AG09309 (cell line): ENCODE measurements at places on chromosomes 7 and 10.

- no peak for DNase-seq
Observed at GRCh38 chr7:29352041-29352440, 157.5 kb downstream of the CHN2 start.

DNA sequence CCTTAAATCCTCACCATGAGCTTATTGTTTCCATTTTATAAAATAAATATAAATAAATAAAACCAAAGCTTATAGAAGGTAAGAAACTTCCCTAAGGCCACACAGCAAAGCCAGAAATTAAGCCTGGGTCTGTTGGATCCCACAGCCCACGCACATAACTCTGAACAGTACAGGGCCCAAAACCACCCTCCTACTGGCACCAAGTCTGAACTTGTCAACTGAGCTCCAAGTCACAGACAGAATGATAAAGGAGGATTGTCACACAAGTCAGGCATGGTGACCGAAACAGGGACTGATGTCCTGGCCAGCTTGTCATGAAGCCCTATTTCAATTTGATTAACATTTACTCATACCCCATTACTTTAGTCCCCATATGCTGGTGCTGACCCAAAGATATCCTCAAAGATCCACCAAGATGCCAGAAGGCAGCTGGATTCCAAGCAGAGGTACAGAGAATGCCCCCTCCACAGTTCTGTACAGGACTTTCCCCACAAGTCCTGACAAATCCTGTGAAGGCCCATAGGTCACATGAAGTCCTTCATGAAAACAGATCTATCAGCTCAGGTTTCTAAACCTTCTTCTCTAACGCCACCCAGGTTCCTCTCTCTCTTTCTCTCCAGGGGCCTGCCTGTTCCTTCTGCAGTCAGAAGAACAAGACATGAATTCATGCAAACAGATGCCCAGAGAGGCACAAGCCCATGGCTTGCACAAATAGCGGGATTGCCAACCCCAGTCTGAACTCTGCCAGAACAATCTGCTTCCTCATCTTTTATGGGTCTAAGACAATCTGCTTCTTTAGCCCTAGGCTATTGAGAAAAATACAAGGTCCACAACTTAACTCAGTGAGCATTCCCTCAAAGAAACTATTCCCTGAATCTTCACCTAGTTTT is 60.9 kb downstream of the GLI3 start:
- no peak for DNase-seq

DNA sequence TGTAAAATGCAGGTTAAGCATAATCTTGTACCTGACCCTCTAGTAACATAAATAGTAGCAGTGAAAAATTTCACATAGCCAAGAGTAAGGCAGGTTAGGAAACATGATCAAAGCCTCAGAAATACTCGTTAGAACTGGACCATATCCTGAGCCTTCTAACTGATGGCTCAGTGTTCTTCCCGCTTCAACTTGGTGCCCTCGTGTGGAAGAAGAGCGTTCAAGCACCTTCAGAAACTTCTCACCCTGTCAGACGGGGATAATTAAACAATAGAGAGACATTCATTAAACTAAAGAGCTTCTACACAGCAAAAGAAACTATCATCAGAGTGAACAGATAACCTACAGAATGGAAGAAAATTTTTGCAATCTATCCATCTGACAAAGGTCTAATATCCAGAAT is 124.5 kb downstream of the MYOF start:
- no peak for DNase-seq

DNA sequence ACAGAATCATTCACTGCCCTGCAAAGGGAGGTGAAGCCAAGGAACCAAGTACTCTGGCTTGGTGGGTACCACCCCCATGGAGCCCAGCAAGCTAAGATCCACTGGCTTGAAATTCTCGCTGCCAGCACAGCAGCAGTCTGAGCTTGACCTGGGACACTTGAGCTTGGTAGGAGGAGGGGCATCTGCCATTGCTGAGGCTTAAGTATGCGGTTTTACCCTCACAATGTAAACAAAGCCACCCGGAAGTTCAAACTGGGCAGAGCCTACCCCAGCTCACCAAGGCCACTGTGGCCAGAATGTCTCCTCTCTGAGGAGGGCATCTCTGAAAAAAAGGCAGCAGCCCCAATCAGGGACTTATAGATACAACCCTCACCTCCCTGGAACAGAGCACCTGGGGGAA is 1050.0 kb upstream of the GHITM start:
- no peak for DNase-seq

DNA sequence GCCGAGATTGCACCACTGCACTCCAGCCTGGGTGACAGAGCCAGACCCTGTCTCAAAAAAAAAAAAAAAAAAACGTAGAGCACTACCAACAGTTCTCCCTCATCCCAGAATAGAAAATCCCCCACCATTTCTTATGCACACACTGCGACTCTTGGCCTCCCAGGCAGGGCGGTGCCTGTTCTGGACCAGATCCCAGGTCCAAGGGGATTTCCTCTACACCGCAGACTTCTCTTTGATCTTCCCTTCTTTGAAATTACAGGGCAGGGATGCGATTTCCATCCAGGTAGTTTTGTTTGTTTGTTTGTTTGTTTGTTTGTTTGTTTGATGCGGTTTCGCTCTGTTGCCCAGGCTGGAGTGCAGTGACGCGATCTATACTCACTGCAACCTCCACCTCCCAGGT is 91.8 kb downstream of the SEPTIN14 start:
- DNase-seq: no peak

GRCh38 chr10:17423632-17424186 is 30.7 kb downstream of the ST8SIA6 start:
- no peak for DNase-seq

GRCh38 chr10:44172883-44173607 is 211.9 kb downstream of the CXCL12 start:
- no peak for DNase-seq

GRCh38 chr7:16592395-16592794 is 53.2 kb downstream of the ANKMY2 start:
- DNase-seq: no peak

- no peak for DNase-seq
Observed at GRCh38 chr10:112907893-112908292, 42.2 kb upstream of the TCF7L2 start.

GRCh38 chr10:110207805-110208613 is 604 bp downstream of the MXI1 start:
- no peak for DNase-seq

DNA sequence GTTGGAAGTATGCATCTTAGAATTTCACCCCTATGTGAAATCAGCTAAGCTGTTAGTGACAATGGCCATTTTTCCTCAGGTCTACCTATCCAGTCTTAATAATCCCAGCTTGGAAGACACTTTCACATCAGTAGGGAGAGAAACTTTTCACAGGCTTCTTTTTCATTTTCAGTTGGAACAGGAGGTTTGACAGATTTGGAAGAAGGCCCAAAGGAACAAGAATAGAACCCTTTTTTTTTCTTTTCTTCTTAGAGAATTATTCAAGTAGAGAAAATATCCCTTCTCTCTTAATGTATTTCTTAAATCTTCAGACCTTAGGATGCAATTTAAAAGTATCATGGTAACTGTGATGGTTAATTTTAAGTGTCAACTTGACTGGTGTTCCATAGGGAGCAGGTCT is 410.5 kb upstream of the C7orf33 start:
- DNase-seq: no peak

GRCh38 chr10:110156046-110156445 is 51.4 kb upstream of the MXI1 start:
- no peak for DNase-seq

- no peak for DNase-seq
Observed at GRCh38 chr10:43166880-43167497, 28.7 kb downstream of the CSGALNACT2 start.

GRCh38 chr7:66741710-66742049 is 1.1 kb downstream of the RABGEF1 start:
- no peak for DNase-seq

DNA sequence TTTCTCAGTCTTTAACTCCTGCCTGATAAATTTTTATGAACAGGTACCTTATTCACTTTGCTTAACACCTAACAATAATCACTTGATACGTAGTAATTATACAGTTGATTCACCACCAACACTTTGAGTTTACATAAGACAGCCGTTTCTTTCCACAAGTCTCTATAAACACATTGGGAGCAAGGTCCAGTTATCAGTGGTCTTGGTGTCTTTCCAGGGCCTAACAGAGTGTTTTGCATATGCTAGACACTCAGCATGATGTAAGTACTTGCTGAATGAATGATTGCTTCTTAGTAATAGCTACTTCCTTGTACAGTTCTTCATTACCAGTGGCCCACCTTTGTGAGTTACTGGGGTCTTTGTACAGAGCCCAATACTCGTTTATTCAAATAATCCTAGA is 6.4 kb downstream of the CLDN12 start:
- DNase-seq: no peak

DNA sequence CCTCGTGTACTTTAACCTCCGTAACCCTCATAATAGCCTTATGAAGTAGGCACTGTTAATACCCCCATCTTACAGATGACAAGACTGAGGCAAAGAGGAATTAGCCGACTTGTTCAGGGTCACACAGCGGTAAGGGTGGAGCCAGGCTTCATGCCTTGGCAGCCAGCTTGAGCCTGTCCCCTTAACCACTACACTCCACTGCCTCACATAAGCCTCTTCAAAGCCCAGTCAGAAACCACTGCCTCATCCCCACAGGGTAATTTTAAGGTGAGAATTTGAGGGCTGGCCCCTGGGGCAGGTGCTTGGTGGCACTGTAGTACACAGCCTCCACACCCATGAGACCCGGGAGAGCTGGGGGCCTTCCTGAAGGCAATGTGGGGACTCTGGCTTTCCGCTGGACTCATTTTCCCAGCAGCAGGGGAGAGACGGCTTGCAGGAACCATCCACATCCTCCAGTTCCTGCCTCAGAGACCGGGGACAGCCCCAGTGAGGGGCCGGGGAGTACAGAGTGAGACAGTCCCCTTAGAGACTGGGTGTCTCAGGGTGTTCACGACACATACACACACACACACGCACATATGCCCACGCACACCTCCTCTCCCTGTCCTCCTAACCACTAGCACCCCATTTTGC is 7.6 kb upstream of the C10orf105 start:
- DNase-seq: no peak

- no peak for DNase-seq
Observed at GRCh38 chr7:107499731-107500130, 29.9 kb downstream of the GPR22 start.

GRCh38 chr7:143360788-143361551 is 1.5 kb downstream of the FAM131B start:
- DNase-seq: no peak

DNA sequence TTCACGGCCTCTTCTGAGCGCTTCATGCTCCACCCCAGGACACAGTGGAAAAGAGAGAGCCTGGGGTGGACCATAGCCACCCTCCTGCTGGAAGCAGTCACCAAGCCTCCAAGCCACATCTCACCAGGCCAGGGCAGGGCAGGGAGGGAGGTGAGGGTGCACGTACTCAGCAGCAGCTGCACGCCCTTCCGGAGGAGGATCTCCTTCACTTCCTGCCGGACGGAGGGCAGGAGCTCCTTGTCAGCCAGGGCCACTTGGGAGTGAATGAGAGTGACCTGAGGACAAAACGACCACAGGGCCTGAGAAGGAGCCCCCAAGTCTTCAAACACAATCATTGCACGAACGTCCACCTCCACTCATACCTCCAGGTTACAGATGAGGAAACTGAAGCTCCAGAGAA is 15.0 kb downstream of the AIFM2 start:
- no peak for DNase-seq

DNA sequence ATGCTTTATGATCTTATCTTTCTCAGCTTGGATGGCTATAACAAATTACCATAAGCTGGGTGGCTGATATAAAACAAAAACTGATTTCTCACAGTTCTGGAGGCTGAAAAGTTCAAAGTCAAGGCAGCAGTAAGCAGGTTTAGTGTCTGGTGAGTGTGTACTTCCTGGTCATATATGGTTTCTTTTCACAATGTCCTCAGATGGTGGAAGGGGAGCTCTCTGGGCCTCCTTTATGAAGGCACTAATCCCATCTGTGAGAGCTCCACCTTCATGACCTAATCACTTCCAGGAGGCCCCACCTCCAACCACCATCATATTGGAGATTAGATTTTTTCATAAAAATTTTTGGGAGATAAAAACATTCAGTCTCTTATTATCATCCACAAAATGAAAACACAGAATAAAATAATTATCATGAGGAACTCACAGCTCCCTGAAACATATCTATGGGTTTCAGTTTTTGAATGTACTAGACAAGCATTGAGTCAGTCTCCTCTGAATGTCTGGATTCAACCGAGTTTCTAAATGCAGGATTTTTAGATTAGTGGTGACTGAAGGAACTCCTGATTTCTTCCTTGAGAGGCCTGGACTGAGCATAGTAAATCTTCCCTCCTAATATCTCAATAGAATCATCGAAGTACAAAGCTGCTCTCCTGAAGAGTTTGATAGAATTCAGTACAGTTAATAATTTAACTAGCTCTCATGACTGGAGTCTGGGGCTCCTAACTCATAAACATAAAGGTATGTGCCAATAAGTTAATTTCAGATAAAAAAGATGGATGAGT is 8.0 kb downstream of the CDC14C start:
- DNase-seq: no peak

GRCh38 chr7:151286148-151286547 is 37.7 kb upstream of the SMARCD3 start:
- no peak for DNase-seq

GRCh38 chr10:34962866-34963265 is 127.3 kb downstream of the CUL2 start:
- no peak for DNase-seq

GRCh38 chr10:121392657-121393056 is 205.6 kb downstream of the FGFR2 start:
- no peak for DNase-seq

GRCh38 chr7:90648834-90649233 is 52.7 kb downstream of the CDK14 start:
- DNase-seq: no peak

DNA sequence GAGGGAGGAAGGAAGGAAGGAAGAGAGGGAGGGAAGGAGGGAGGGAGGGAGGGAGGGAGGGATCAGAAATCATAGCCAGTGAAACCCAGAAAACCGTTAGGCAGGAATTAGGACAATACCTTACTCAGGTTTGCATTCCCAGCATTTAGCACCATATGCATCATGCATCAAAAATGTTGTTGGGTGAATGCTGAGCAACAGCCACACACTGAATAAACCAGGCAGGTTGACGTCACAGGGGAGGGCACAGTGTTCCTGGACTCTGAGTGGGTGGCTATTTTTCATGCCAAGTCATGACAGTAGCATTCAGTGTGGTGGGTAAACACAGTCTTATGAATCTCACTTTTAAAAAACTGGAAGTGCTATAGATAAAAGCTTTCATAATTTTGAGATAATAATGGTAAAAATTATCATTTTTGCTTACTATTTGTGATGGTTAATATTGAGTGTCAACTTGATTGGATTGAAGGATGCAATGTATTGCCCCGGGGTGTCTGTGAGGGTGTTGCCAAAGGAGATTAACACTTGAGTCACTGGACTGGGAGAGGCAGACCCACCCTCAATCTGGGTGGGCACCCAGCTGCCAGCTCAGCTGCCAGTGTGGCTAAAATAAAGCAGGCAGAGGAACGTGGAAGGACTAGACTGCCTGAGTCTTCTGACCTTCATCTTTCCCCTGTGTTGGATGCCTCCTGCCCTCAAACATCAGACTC is 199.1 kb upstream of the PRKCQ start:
- DNase-seq: peak; percentile 83

GRCh38 chr7:45366475-45366874 is 207.7 kb upstream of the ADCY1 start:
- no peak for DNase-seq

DNA sequence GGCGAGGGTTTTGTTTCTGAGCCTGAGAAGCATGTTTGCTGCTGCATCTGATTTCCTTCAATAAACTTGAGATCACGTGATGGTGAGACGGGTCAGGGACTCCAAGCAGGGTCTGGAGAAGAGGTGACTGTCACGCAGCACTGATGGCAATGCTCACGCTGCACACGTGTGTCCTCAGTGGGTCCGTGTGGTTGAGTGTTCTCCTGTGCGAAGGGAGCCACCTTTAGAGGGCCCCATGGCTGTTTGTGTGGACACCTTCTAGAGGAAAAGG is 100.4 kb downstream of the WDR37 start:
- DNase-seq: no peak
